ENCODE measurements at places on chromosomes 7 and 10.
A peak's percentile ranks its signal among the peaks of the same experiment; 100 is the strongest.

DNA sequence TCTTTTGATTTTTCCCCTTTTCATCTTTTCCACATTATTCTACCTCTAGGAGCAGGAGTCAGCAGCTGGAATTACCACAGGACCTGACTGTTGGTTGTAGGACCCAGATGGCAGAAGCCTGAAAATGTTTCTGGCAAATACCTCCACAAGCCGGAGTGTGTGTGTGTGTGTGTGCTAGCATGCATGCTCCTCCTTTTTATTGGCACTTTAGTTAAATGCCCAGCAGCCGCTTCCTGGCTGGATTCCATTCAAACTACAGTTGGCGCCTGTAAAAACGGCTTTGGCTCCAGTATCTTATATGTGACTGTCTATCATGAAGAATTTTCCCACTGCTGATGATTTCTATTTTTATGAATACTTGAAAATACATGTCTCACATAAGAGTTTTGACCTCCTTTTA, 319.7 kb upstream of the SP4 start:
- DNase-seq, result no peak

- no peak for DNase-seq
These were observed 5.1 kb upstream of the LRRC4 start for GRCh38 chr7:128036226-128036940.

GRCh38 chr10:59668096-59668495, 41.6 kb downstream of the SLC16A9 start:
- DNase-seq, result peak; percentile 32

GRCh38 chr7:151007469-151007898, 16.7 kb downstream of the NOS3 start:
- DNase-seq, result no peak

GRCh38 chr7:16431646-16432424, 10.5 kb upstream of the CRPPA start:
- DNase-seq, result peak; percentile 52

DNA sequence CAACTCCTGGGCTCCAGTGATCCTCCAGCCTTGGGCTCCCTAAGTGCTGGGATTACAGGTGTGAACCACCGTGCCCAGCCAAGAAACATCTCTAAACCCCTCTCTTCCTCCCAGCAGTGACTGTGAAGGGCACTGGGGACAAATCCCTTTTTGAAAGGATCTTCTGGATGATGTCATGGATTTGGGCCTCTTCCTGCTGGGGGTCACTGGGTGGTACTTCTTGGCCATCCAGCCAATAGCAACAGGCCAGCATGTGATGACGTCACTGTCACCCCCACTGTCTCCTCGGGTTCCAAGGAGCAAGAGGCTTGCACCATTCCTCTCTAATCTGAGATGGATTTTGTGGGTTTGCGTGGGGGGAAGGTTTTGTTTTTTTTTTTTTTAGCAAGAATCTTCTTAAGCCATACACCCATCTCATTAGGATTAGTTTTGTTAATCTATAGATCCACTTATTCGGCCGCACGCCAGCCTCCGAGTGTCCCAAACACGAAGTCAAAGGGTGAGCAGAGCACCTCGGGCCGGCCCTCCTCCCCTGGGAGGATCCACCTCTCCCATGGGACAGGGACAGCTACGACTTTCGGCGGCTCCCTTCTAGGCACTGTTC, 29.4 kb upstream of the TNRC18 start:
- DNase-seq, result no peak

DNA sequence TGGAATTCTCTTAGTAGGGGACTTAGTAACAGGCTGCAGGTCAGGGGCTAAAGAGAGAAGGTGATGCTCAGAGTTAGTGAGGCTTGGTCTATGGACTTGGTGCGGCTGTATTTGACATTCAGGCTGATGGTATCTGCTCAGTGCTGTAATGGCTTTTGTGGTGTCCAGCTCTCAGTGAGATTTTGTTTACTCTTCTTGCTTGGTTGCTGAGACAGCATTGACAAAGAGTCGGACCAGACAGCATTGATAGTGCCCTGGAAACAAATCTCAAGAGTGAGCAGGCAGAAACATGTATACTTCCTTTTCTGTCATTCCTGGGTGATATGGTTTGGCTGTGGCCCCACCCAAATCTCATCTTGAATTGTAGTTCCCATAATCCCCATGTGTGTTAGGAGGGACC, 202.0 kb downstream of the STK31 start:
- DNase-seq, result no peak

DNA sequence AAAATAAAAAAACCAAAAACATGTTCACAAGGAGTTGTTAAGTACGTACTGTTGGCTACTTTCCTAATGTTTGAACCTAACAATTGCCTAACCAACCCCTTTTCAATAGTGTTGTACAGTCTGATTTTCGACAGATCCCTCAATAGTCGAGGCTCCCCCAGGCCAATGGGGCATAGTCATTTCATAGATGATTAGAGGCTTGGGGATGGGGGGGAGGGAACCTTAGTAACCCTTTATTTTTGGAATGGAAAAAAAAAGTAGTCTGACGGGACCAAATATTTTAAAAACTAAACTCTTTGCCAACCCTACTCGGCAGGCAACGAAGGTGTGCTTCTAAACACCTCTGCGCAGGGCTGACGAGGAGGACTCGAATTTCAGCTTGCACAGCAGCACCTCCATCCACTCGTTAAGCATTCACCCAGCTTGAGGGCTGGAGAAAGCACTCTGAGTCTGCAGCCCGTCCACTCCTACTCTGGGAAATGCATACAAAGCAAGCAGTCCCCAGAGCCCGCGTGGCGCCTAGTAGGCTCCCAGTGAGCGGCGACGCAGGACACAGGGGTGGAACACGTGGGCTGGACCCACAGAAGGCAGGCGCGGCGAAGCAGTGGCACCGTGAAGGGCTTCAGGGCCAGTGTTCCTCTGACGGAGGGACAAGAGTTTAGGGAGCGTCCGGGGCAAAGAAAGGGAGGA, 899 bp downstream of the PUS7 start:
- DNase-seq, result peak; percentile 45

DNA sequence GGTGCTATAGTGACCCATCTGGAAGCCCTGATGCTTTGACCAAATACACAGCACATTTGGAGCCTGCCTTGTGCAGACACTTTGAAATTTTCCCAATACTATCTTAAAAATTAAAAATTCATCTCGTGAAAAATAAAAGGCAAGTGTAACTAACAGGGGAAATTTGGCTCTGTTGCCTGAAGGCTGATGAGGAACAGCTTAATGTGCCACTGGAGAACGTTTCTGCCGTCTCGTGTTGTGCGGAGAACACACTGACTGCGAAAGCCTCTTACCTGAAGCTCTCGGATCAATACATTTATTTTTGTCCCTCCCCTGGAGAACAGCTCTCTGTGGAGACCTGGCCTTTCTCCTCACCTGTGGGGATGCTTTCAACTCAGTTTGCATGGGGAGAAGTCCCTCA, 77.2 kb upstream of the CHST15 start:
- no peak for DNase-seq

- no peak for DNase-seq
These were observed 25.8 kb upstream of the SLF2 start for GRCh38 chr10:100886963-100887362.

DNA sequence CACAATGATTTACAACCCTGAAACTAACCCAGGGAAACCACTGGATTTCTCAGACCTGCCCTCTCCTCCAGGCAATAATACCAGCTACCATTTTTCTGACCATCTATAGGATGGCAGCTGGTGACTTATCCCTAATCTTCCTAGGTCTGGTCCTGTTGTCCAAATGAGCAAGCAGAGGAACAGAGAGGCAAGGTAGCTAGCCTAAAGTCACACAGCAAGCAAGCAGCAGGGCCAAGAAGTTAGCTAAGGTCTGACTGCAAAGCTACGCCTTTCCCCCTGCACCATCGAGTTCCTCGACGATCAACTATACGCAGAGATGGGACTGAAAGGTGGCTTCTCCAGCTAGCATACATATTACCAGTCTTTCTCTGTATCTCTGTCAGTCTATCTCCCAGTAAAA, 25.3 kb downstream of the ATXN7L1 start:
- no peak for DNase-seq

GRCh38 chr10:63798599-63799498, 277.6 kb downstream of the REEP3 start:
- peak; percentile 50 for DNase-seq

DNA sequence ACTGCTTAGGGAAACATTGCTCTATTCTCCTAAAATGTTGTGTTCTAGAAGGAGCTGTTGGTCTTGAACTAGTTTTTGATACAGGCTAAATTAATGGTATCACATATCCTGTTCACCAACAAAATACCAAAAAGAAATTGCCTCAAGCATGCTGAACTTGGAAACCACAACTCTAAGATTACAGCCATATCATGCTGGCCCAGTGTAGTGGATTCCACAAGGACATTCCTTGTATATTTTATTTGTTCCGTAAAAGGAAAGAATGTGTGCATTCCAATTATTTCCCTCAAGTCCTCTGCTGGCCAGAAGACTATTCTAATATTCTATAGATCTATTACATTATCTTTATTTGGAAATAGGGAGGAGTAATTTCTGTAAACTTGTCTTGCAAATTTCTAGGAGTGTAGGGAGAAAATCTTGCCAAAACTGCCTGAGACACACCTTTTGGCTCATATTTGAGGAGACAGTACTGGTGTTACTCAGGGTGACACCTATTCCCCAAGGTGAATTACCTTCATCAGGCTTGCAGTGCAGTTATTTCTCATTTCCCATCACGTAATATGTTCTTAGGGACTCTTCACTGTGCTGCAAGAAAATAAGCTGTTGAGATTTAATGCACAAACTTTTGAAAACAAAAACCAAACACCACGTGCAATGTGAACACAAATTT, 1.9 kb upstream of the NEBL start:
- DNase-seq, result no peak

DNA sequence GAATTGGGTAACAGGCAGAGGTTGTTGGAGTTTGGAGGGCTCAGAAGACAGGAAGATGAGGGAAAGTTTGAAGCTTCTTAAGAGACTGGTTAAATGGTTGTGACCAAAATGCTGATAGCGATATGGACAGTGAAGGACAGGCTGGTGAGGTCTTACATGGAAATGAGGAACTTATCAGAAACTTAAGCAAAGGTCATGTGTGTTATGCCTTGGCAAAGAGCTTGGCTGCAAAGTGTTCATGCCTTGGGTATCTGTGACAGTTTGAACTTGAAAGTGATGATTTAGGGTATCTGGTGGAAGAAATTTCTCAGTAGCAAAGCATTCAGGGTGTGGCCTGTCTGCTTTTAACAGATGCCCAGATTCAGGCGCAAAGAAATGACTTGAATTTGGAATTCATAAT, 64.5 kb upstream of the EEPD1 start:
- no peak for DNase-seq

DNA sequence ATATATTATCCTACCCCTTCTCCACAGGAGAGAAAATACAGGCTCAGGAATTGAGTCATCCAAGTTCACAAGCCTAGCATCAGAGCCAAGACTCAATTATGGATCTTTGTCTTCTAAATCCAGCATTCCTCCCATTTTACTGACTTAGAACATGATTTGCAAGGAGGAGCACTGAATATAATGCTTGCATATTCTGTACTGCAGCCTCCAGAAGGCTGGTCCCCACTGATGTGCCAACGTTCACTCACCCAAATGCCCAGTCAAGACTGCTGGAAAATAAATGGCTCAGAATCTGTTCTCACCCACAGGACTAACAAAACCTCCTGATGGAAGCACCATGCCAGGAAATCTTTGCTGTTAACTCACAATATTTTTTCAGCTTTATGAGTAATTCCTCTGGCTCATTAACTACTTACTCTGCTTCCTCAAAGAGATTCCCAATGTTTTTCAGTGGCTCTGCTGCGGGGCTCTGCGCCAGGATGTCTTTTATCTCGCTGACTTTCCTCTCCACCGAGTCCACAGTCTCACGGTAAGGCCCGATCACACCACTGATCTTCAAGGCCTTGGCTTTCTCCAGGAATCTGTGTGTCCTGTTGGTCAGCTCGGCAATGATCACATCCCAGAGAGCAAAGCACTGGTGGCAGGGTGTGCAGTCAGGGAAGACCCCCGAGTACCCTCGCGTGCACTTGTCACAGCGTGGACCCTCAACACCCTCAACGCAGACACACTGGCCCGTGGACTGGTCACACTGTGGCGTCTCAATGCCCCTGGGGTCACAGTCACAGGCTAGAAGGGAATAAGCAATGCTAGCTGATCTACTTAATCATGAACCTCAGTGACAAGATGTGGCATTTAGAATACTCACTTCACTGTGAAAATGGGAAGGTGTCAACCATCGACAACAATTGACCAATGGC, 48.8 kb downstream of the DLD start:
- DNase-seq, result no peak

DNA sequence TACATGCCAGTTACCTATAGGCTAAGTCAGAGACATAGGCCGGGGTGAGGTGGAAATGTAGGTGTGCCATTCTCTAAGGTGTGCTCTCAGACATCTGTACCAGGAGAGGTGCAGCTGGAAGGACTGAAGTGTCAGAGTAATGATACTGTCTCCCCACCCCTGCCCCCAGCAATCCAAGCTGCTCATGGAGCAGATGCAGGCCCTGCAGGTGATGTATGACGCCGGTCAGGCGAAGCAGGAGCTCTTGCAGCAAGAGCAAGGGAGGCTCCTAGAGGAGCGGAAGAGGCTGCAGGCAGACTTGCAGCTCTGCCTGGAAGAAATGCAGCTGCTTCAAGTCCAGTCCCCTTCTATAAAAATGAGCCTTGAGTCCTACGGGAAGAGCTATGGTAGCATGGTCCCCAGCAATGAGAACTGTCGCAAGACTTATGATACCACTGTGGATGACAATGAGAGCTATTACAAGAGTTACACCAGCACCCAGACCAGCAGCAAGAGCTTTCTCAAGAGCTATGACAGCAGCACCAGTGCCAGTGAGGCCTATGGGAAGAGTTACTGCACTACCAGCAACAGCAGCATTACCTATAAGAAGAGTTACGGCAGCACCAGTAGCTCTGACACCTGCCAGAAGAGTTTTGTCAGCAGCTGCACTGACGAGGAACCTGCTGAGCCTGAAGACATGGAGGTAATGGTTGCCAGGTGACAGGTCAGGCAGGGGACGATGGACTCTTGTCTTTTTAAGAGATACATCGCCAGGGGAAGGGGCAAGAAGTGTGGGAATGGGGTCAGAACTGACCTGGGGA, 18.4 kb upstream of the FLNC start:
- DNase-seq, result no peak

GRCh38 chr7:51316262-51316665, 345 bp downstream of the COBL start:
- no peak for DNase-seq

- DNase-seq, result no peak
These were observed 193.2 kb downstream of the TEX36 start for GRCh38 chr10:125489731-125490130.

DNA sequence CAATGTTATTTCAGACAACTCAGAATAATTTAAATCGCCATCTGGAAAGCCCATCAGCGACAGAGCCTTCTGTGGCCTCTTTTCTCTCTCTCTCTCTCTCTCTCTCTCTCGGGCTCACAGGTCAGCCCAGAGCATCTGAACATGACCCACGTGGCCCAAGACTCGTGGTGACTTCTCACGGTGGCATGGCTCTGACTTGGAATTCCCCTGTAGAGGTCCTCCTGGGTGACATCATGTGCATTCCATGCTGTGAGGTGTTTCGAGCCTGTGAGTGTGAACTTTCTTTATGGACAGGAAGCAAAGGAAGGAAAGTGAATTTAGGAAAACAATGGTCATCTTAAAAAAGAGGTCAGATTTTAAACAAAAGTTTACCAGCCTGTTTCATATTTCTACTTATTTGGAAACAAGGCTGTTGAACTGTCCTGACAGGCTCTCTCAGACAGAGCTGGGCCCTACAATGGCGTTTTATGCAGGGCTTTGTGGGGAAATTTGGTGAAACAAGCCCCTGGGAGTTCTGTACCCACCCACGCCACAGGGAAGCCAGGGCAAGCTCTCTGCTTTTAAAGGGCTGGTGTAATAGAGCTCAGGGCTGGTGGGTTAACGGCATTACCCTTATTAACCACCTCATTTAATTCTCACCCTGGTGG, 359.7 kb upstream of the ZNF32 start:
- no peak for DNase-seq

Measured in foreskin melanocyte (primary cell).